ENCODE measurements at places on chromosomes 16 and 17. TPM values are rescaled to one million over a fixed set of nuclear protein-coding genes. Genes with fewer than 3 reads are reported as not detected.
A peak's percentile ranks its signal among the peaks of the same experiment; 100 is the strongest.

DNA sequence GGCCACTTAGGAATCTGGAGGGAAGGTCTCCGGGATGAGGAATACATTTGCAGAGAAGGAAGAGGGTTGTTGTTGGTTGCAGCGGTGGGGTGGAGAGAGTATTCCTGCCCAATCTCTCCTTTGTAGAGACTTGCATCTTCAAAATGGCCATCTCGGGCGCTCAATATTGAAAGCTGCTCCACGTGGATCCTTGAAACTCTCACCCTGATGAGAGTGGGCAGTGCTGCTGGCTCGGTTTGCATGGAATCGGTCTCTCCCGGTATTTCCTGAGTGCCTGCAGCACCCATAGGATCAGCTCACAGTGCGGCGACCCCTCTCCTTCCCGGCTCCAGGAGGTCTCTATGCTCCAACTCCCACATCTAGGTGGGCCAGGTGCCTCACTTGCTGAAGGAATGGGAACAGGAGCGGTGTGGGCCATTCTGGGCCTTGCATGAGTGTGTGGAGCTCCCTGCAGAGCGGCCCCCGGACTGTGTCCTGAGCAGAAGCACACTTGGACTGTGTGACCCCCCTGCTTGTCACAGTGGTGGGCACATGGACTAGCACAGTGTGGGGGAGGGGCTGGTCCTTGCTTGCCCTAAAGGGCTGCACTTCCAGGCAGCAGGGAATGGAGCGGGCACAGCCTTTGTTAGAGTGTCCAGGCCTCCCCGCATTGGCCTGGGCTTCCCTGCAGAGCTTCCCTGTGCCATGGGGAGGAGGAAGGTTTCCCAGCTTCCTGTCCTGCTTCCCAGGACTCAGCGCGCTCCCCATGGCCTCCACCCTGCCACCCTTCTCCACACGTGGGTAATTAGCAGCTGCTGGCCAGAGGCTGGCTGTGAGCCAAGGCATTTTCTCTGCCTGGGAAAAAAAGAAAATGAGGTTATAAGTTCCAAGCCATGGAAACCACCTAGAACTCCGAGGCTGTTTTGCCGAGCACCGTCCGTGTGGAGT lies 139.3 kb downstream of the IRF8 start:
- no peak overlapping the region for H3K27ac ChIP-seq
- H3K36me3 ChIP-seq, result no peaks in the 10 kb centered on the region
- ATAC-seq, result no peak
- H3K27me3 ChIP-seq, result peaks cover 14% of the 10 kb centered on the region
- no peak overlapping the region for H3K4me3 ChIP-seq

DNA sequence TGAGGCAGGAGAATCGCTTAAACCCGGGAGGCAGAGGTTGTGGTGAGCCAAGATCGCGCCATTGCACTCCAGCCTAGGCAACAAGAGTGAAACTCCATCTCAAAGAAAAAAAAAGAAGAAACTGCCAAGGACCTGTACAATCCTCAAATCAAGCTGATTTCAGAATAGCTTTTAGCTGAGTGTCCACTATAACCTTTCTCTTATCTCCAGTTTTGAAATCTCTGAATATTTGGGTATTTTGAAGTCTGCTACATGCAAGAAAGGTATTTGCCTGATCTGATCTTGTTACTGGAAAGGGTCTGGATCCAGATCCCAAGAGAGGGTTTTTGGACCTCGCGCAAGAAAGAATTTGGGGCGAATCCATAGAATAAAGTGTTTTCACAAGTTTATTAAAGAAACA lies 19.1 kb upstream of the ARL2BP start:
- H3K27me3 ChIP-seq, result no peaks in the 10 kb centered on the region
- H3K36me3 ChIP-seq, result peaks cover 99% of the 10 kb centered on the region
- no peak overlapping the region for H3K27ac ChIP-seq
- H3K4me1 ChIP-seq, result no peaks in the 10 kb centered on the region

DNA sequence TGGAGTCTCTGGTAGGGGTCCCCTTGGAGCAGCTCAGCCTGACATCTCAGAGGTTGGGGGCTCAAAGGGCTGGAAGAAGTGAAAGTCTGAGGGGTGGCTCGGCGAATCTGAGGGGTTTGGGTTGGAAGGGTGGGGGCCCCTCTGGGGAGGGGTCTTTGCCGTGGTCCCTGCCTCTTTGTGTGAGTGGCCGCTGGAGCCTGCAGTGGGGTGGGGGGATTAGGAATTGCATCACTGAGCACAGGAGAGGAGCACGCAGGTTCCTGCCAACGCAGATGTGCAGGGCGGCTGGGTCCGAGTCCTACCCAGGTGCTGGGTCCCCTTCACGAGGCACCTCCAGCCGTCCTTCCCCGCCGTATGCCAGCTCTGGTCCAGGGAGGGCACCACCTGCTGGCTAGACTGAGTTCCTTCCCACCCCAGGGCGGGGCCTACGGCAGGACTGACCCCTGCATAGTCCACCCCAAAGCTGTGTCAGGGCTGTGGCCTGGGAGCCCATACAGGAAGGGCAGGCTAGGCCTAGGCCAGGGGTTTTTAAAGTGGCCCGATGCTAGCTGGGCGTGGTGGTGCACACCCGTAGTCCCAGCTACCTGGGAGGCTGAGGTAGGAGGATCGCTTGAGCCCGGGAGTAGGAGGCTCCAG lies 9.9 kb downstream of the FMNL1 start:
- H3K36me3 ChIP-seq, result peaks cover 99% of the 10 kb centered on the region
- H3K4me1 ChIP-seq, result peaks cover 31% of the 10 kb centered on the region
- H3K4me3 ChIP-seq, result peak overlapping the region; percentile 92
- ATAC-seq, result no peak
- no peaks in the 10 kb centered on the region for H3K27me3 ChIP-seq

GRCh38 chr17:20315311-20315710 lies 152.0 kb downstream of the LGALS9B start:
- H3K27ac ChIP-seq, result no peak overlapping the region
- H3K36me3 ChIP-seq, result no peaks in the 10 kb centered on the region
- ATAC-seq, result no peak
- H3K4me3 ChIP-seq, result no peak overlapping the region
- H3K4me1 ChIP-seq, result no peaks in the 10 kb centered on the region

Gene HYDIN
- total RNA-seq, result 0.40 TPM

DNA sequence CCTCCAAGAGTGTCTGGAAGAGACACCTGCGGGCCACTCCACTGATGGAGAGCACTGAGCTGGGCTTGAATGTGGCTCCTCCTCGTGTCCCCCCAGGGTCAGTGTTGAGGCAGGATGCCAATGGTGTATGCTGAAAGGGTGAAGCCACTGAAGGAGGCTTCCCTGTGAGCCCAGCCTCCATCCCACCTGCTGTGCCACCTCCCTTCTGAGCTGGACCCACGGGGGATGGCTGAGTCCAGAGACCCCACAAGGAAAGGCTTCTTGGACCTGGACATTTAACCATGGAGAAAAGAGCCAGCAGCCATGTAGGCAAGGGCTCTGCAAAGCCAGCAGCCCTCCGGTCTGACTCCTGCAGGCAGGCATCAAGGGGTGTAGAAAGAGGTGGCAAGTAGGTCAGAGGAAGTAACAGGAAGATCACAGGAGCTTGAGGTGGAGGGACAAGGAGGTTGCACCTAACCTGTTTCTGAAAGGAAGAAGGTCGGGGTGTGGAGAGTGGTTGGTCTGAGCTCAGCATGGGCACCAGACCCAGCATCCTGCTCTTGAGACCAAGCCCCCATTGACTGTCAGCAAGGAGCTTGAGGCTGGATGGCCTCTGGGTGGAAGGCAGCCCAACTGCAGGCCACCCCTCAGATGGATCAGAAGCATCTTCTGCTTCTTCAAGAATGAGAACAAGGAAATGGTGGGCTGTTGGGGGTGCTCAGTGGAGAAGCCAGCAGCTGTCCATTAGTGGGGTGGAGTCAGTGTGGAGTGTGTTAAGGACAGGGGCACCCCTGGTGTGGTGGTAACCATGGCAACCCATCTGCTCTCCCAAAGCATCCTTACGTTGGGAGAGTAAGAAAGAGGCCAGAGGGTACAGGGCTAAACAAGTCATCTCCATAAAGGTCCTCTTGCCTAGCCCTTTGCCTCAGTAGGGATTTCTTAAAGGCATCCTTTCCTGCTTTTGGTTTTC lies 80.7 kb downstream of the PLD6 start:
- peak; percentile 62 for ATAC-seq
- peak overlapping the region; percentile 69 for H3K4me3 ChIP-seq
- peak overlapping the region; percentile 86 for H3K27ac ChIP-seq
- peaks cover 12% of the 10 kb centered on the region for H3K36me3 ChIP-seq
- H3K27me3 ChIP-seq, result no peaks in the 10 kb centered on the region
- peaks cover 68% of the 10 kb centered on the region for H3K4me1 ChIP-seq

DNA sequence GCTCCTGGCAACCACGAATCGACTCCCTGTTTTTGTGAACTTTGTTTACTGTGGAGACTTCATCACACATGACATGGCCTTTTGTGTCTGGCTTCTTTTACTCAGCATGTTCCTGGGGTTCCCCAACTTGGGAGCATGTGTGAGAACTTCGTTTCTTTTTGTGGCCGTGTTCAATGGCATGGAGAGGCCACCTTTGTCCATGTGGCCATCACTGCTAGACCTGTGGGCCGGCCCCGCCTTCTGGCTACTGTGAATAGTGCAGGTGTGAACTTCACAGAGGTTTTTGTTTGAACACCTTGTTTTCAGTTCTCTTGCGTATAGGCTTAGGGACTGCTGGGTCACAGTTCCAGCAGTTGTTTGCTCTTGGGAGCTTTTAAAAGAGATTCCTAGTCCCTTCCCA lies 5.7 kb upstream of the SLC38A8 start:
- H3K27ac ChIP-seq, result no peak overlapping the region
- no peaks in the 10 kb centered on the region for H3K27me3 ChIP-seq
- peaks cover 7% of the 10 kb centered on the region for H3K4me1 ChIP-seq
- H3K36me3 ChIP-seq, result peaks cover 28% of the 10 kb centered on the region
- H3K4me3 ChIP-seq, result no peak overlapping the region
- no peak for ATAC-seq

DNA sequence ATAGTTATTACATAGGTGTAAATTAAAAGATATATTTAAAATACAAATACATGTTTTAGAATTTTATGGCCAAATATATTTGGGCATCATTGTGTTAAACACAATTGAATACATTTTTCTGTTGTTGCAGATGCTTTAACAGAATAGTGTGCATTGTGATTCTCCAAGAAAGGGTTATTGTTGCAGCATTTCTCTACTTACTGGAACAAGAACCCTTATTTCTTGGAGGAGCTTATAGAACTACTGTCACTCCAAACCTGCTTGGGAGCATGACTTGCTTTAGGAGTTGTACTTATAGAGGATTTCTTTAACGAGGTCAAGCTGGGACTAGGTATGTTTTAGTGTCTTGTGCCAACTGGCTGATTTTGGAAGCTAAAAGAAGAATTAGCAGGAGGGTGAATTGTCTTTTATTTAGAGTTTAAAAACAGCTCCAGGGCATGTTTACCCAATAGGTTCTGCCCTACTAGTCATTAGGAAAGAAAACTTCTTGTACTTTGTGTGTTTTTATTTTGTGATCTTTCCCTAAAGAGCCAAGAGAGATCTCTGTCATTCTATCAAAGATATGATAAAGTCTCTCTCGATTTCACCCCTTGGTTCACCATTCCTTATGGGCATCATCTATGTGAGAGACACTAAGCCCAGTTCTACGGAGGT lies 279.8 kb upstream of the SALL1 start:
- H3K36me3 ChIP-seq, result no peaks in the 10 kb centered on the region
- no peak for ATAC-seq
- no peaks in the 10 kb centered on the region for H3K4me1 ChIP-seq

Gene KIFC3
- total RNA-seq, result 1.2 TPM
